ENCODE measurements at places on chromosomes 4 and X.

- no peak for DNase-seq
Observed at GRCh38 chr4:17722356-17722700, 59.1 kb downstream of the FAM184B start.

- no peak for DNase-seq
Observed at GRCh38 chr4:119537586-119537985, 91.0 kb downstream of the PDE5A start.

GRCh38 chr4:38688676-38689355, 24.8 kb downstream of the KLF3 start:
- no peak for DNase-seq

DNA sequence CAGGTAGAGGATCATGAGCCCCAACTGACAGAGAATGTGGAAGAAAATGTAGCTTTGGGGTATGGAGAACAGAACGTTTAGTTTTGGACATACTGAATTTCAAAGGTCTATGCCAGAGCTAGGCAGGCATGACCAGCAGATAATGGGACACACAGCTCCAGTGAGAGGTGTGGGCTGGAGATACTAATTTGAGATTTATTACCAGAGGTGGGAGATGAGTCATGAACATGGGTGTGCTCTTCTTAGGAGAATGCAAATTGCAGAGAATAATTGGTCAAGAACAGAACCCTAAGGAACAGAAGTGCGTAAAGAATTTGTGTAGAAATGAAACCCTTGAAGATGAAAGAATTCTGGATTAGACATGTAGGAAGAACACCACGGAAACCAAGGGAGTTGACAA, 125.2 kb downstream of the PACRGL start:
- DNase-seq, result no peak

DNA sequence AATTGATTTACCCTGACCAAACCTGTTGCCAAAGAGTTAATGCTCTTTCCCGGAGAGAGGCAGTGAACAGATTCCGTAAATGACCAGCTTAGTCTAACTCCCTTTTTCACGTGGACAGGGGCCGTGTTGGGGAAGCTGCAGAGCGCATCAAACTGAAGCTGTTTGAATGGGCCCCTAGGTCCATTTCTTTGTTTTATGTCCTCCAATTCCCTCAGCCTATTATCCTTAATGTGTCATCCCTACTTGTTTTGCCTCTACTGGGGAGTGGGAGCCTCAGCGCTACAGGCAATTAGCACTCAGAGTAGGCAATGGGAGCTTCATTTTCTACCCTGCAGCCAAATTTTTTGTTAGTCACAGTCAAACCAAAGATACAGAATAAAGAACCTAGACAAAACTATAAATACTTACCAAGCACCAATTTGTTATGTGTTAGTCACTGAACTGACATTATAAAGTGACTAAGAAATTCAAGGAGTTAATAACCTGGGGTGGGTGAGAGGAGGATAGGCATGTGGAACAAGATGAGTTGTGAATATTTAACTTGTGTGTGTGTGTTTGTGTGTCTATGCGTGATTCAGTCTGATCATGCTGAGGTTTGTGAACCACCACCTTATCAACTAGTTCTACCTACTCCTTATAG, 417.4 kb downstream of the PACRGL start:
- no peak for DNase-seq

DNA sequence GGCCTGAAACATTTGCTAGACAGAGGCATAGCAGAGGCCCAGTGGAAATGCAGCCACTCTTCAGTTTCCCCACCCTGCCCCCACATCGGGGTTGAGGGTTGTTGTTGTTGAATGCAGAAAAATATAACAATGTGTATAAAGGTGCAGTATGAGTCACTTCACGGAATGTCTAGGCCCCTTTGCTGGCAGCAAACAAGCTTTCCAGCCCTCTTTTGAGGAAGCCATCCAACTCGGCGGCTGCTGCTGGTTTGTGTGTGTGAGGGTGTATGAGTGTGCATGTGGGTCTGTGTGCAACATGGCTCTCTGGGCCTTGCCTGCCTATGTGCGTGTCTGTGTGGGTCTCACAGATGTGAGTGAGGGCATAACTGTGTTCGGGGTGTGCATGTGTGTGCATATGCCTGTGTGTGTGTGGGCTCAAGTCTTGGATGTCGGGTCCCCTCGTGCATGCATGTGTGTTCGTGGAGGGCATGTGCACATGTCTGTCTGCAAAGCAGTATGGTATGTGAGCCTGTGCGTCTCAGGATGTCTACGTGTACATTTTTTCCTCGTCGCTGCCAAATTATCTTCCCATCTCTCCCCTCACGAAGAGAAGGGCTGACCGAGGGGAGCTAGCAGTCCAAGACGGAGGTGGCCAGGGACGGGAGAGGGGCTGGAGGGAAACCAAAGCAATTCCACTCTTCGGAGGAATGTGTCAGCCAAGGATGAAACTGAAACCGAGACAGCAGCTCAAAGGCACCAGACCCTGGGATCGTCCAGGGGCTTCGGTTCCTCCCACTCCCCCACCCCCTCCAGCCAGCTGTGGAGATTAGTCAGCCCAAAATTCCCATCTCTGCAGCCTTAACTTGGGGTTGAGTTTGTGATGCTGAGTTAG, 8.4 kb upstream of the ELF4 start:
- DNase-seq, result no peak

DNA sequence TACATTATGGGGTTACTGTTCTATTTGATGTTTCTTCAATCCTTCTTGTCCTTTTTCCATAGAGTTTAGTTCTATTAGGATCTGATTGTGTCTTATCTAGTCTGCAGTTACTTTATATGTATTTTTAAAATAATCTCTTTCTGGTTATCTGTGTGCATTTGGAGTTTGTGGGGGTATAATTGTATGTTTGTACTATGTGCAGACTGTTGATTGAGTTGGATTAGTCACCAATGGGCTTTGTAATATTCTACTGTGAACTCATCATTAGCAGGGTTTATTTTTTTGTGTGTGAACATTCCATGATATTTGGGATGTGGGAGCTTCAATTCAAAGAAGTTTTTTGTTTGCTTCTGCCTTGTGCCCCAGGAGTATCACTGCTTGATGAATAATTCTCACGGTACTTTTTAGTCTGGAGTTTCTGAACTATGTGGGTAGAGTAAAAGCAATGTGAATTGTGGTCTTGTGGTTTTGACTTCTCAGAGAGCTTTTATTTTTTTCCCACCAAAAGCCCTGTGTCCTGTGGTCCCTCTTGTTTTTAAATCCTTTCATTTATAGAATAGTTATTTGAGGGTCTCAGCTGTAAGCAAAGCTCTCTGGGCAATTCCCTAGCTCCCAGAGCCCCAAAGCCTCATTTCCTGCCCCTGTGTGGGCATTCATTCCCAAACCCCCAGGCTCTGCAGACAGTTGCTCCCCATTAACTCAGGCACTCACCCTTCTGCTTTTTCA, 127.8 kb downstream of the PHKA2 start:
- DNase-seq, result no peak

- DNase-seq, result no peak
Observed at GRCh38 chr4:82906469-82906868, 5.9 kb downstream of the THAP9 start.

- no peak for DNase-seq
Observed at GRCh38 chr4:56026596-56026995, 77.9 kb downstream of the CEP135 start.

- DNase-seq, result no peak
Observed at GRCh38 chrX:46626566-46626965, 53.0 kb downstream of the CHST7 start.

DNA sequence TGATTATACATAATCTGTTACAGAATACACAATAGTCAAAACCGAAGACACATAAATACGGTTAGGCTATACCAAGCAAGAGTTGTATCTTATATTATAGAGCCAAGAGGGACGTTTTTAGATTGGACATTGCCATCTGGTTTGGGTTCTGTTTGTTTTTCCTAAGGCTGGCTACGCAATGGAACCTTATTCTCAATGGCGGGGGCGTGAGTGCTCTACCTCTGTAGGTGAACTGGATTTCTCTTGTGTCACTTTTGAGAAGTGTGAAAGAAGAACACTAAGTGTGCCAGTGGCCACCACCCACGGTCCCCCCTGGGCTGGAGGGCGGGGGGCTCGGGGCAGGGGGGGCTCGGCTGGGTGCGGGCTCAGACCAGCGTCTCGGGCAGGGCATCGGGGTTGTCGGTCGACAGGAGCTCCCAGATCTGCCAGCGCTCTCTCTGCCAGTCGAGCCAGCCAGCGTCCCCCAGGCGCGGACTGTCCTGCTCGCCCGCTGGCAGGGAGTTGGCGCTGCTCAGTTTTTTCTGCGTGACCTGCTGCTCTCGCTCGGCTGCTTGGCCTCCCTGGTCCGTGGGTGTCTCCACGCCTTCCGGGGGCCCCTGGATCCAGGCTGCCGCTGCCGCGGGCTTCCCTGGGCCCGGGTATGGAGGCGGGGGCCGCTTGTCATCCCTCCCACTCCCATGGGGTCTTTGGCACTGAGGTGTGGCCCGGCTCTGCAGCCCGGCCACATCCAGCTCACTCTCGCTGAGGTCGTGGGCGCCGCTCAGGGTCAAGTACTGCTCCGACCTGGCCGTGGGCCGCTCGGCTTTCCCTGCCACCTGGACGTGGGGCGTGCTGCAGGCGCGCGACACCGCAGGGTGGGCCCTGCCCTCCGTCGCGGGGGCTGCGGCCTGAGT, 27.6 kb downstream of the HCCS start:
- no peak for DNase-seq

- DNase-seq, result no peak
Observed at GRCh38 chr4:104907074-104907649, 239.5 kb upstream of the TET2 start.

DNA sequence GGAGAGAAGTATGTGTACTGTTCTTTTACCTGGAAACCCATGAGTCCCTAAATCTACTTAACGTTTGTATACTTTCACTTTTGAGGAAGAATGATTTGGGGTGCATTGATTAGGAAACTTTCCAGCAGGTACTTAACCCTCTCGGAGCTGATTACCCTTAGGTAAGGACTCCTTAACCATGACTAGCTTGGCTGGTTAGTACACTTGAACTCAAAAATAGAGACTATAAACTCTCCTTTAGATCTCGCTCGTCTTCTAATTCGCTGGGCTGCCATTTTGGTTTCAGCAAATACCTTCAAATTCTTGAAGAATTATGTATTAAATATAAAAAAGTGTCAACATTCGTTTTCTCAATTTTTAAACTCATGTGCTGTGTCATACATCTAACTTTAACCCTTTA, 2.0 kb downstream of the USP9X start:
- no peak for DNase-seq

- no peak for DNase-seq
Observed at GRCh38 chrX:69280933-69281332, 115.7 kb upstream of the PJA1 start.

DNA sequence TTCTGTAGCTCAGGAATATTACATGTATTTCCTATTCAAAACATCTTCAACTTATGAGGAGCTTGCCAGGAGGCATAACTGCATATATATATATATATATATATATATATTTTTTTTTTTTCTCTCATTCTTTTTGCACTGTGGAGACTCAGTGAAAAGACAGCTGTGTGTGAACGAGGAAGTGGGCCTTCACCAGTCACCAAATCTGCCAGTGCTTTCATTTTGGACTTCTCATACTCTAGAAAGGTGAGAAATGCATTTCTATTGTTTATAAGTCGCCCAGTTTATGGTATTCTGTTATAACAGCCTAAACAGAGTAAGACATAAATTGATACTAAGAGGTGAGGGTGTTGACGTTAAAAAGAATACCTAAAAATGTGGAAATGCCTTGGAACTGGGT, 710.6 kb downstream of the TRAM1L1 start:
- DNase-seq, result no peak

- no peak for DNase-seq
Observed at GRCh38 chrX:47902161-47902560, 65.5 kb downstream of the ZNF81 start.

Measured in sciatic nerve (tissue), 2 donors.